ENCODE measurements at places on chromosomes 5 and 9.

DNA sequence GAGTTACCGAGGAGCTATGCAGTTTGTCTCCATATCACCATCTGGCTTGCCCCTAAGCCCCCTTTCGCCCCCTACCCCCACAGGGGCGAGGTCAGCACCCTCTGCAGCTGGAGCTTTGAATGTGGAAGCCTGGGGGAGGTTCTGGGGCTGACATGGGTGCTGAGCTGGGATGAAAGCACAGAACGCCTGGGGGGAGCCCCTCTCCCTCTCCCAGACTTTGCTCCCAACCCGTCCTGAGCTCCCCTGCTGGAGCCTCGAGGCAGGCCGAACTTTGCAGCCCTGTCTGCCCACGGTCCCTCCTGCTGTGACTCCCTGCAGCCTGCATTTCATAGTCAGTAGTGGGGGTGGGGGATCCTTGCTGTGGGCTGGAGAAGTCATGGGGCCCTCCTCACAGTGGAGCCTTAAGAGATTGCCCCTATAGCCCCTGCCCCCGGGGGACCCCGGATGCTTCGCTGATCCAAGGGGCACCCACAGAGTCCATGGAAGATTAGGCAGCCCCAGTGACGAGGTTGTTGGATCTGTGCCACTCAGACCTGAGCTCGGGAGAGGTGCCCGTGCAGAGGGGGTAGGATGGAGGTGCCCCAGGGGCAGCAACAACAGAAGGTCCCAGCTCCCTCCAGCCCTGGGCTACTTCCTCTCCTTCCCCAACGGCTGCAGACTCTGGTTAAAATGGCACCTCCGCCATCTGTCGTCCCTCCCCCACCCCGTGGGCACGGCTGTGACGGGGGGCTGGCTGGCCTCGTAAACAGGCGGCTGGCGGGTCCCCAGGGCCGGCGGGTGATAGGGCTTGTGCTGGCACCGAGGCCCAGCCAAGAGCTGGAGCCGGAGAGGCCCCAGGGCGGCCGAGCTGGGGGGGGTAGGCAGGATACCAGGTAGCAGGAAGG, 162.0 kb downstream of the C9orf50 start:
- no peak for DNase-seq

DNA sequence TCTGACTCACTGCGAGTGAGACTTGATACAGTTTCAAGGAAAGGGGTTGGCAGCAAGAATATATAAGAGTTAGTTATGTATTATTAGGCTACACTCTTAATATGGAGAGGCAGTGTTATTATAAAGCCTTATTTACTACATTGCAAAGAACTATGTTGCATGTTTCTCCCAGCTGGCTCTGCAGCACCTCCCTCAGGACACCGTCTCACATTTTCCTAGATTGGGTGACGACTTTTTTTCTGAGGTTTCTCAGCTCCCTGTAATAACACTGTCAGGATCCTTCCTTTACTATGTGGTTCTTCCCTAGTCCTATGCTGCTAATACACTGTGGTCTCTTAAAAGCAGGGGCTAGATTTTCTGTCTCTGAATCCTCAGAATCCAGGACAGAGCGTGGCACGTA, 153.7 kb downstream of the INSYN2B start:
- DNase-seq, result peak; percentile 15

DNA sequence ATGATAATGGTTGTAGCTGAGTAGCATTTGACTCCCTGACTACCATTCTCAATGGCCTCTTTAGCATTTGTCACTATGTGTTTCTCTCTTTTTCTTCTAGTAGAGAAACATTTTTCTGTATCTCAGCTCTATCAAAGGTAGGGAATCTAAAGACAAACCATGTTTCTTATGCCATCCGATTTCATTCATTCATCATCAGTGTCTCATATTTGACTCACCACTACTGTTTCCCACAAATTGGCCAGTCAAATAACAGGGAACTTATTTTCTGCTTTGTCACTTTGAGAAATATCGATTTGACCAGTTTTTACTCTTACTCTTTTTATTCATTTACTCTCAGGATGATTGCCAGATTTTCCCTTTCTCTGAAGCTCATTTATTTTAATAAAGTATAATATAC, 282.3 kb downstream of the TMEM167A start:
- DNase-seq, result no peak

- no peak for DNase-seq
Measured at GRCh38 chr9:487429-487828, 272.8 kb downstream of the DOCK8 start.

- DNase-seq, result no peak
Measured at GRCh38 chr5:176788941-176789872, 21.2 kb upstream of the UNC5A start.

DNA sequence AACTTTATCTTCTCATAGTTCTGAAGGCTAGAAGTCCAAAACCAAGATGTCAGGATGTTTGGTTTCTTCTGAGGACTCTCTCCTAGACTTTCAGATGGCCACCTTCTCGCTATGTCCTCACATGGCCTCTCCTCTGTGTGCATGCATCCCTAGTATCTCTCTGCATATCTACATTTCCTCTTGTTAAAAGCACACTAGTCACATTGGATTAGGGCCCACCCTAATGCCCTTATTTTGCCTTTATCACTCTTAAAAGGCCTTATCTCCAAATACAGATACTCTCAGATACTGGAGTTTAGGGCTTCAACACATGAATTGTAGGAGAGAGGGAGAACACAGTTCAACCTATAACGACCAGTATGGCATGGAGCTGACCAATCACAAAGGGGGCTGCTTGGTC, 151.7 kb downstream of the PRELID2 start:
- peak; percentile 83 for DNase-seq

GRCh38 chr9:95302479-95302878, 15.0 kb downstream of the FANCC start:
- DNase-seq, result no peak

- DNase-seq, result no peak
Measured at GRCh38 chr5:29460971-29461559, 1732.4 kb upstream of the CDH6 start.

- no peak for DNase-seq
Measured at GRCh38 chr9:105757496-105758251, 63.3 kb downstream of the TMEM38B start.

Data from hematopoietic multipotent progenitor cell treated with erythropoietin and hydrocortisone succinate and interleukin-3 and kit ligand, for 8 days (in vitro differentiated cells).